ENCODE measurements at places on chromosomes 4 and X.

DNA sequence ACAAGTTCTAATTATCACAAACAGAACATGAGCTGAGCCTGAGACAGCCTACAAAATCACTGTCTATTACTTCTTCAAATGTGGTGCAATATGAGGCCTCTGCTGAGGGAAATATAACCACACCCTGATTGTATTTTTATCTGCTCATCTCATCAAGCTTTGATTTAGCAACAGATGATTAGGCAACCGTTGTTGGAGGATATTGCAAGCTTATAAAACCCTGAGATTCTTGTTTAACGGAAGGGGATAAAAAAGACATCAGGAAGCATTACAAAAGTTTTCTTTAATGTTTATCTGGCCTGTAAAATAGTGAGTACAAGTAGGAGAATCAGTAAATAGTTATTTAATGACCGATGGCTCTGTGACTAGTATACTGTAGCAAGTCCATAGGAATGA is 108.5 kb downstream of the ZNF330 start:
- DNase-seq, result peak; percentile 92

GRCh38 chr4:148315049-148315448 is 127.2 kb downstream of the NR3C2 start:
- peak; percentile 56 for DNase-seq

DNA sequence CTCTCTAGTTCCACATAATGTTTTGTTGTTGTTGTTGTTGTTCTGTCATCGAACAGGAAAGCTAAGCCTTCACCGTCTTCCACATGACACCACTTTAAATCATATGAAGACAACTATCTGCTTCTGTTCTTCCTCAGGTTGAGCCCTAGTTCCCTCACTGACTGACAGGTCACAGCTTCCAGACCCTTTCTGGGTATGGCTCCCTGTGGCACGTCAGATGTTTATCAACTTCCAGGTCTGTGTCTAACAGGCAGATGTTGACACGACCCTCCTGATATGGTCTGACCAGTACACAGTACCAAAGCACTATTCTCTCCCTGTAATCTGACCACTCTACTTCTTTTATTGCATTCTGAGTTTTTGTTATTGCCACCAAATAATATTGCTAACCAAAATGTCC is 51.4 kb downstream of the PRDM5 start:
- no peak for DNase-seq

DNA sequence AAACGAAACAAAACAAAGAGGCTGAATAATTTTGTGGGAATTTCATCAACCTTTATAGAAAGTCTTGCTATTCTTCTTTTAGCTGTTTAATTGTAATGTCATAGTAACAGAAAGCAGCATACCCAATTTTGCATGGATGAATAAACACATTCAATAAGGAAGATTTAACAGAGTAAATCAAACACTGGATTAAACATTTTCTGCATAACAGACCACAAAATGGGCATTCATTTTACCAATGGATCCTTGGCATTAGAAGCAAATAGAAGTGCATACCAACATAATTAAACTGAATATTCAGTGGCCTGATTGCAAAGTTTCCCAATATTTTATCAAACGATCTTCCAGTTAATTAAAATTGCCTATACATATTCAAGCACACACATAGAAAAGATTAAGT is 4.4 kb upstream of the CHM start:
- no peak for DNase-seq

GRCh38 chrX:40100537-40101429 is 3.0 kb upstream of the BCOR start:
- DNase-seq, result no peak

DNA sequence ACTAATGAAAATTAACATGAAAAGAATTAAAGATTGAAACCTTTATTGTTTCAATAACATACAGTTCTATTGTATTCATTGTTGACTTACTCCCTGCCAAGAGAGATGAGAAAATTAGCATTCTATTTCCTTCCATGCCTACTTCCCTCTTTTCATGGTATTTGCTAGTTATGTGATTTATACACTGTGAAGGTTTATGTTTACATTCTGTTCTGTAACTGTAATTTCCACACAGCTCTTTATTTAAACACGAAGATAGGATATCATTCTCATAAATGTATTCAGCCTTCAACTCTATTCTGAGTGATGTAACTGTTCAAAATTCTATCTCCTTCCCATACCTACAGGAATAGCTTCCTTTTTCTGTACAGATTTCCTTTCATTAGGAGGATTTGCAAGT is 6.6 kb downstream of the CCDC110 start:
- no peak for DNase-seq

GRCh38 chrX:78624962-78625909 is 33.9 kb downstream of the RTL3 start:
- DNase-seq, result no peak

GRCh38 chr4:52612341-52612740 is 46.8 kb downstream of the USP46 start:
- DNase-seq, result no peak

- no peak for DNase-seq
Observed at GRCh38 chr4:929096-929765, 2.9 kb downstream of the GAK start.

DNA sequence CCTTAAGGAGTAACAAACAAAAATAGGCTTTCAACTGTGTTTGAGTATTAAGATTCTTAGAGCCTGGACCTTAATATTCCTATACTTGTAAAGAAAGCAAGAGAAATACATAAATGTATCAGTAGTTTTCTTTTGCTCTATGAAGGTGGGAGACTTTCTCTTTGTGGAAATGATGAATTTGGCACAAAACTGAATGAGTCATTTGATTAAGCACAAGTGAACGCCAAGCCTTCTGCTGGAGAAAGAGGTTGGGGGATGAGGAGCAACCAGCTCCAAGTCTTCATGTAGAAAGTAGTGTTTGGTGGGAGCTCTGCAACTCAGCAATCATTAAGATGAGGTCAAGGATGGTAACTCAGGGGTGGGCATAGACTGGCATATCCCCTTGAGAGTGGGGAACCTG is 49.6 kb downstream of the MEPE start:
- DNase-seq, result no peak

GRCh38 chr4:118751629-118752323 is 66.6 kb downstream of the METTL14 start:
- no peak for DNase-seq

DNA sequence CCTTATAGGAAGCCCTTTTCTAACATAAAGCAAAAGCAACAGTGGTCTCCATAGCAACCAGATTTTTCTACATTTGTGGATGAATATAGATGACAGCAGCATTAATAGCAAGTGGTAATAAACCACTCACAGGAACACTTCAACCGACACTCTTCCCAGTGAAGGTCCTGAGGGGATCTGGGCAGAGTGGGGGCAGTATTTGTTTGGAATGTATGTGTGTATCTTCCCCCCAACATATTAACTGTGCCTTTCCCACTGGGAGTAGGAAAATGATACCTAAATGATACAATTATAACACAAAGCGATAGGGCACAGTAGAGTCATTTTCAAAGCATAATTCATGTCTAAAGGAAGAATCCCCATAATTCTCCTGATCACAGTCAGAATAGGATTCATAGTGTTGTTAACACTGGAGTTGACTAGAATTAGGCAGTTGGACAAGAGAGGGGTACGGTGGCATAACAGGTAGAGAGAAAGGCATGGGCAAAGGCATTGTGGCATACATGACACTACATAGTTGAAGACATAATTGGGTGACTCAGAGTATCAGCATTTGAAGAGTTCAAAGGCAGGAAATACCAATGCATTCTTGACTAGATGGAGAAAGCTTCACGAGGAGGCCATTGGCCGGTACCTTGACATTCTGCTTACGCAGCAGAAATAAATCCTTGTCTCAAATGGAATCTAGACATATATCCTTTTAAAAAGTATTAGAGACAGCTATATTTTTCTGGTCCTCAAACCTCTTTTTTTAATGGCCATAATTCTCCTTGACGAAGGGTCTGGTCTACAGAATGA is 15.2 kb downstream of the CAPN6 start:
- no peak for DNase-seq

- no peak for DNase-seq
Observed at GRCh38 chr4:57320217-57320616, 210.0 kb upstream of the IGFBP7 start.

- peak; percentile 37 for DNase-seq
Observed at GRCh38 chrX:10017872-10018271, 50.7 kb downstream of the CLDN34 start.

DNA sequence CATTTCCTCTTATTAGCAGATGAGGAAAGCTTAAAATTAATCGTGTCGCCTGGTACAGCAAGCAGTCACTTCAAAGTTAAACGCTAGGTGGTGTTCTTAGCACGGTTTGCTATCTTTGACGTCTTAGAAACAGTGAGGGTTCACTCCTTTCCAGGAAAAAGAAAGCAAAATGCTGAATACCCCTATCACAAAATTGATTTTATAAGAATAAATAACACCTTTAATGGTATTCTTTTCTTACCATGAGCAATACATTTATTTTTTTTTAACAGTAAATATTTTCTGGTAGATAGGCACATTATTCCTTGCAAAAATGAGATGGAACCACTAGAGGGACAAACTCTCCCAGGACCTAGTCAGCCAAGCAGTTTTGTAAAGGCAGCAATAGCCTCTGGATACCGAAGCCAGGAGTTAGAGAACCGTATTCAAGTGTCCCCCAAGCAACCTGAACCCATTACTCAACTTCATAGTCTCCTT is 153.9 kb downstream of the KDR start:
- DNase-seq, result peak; percentile 10

DNA sequence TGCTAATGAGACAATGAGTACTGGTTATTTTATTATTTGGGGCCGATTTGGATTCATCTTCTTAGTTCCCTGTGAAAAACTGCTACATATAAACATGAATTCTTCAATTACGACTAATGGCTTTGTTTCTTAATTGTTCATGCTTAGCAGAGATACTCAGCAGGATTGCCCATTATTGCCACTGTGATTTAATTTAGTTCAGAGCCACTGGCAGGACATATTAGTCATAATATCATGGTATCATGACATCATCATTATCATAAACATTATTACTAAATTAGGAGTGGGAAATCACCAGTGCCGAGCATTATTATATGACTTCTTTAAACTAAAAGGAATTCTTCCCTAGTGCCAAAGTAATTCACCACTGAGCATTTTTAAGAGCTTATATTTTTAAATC is 201.4 kb downstream of the SPOCK3 start:
- DNase-seq, result peak; percentile 41

DNA sequence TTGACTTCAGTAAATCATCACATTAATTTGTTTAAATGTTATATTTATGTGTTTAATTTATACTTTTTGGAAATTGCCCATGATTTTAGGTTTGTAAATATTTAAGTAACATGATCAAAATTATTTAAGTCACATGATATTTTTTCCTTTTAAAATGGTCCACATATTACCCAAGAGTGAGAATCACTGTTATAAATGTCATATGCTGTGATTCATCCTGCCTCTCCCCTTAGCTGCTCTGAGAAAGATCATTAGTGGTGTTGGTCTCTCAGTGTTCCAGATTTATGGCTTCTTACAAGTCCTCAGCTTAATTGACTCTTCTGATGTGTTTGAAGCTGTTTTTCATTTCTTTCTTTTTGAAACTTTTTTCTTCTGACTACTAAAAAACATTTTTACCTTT is 70.1 kb downstream of the SPANXN4 start:
- DNase-seq, result no peak

GRCh38 chr4:108794136-108794535 is 31.3 kb upstream of the ETNPPL start:
- no peak for DNase-seq

- DNase-seq, result no peak
Observed at GRCh38 chr4:3073158-3074077, 920 bp downstream of the HTT-AS start.

GRCh38 chr4:147940171-147940570 is 208.3 kb downstream of the ARHGAP10 start:
- no peak for DNase-seq

- no peak for DNase-seq
Observed at GRCh38 chrX:94831364-94831763, 1157.4 kb downstream of the FAM133A start.

DNA sequence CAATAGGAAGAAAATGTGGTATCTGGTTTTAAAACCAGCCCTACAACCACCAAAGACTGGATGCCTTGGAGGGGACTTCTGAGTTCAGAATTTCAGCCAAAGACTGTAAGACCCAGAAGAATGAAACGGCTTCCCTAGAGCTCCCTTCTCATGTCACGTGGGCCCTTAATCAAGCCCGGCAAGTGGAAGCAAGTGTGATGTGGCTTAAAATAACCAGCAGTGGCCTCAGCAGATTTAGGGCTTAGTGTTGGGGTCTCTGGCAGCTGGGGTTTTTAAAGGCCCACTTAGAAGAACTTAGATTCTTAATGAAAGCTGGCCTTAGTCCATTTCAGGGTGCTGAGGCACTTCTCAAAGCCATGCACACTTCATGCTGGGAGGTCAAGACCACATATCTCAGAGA is 111.2 kb upstream of the TBC1D9 start:
- no peak for DNase-seq

DNA sequence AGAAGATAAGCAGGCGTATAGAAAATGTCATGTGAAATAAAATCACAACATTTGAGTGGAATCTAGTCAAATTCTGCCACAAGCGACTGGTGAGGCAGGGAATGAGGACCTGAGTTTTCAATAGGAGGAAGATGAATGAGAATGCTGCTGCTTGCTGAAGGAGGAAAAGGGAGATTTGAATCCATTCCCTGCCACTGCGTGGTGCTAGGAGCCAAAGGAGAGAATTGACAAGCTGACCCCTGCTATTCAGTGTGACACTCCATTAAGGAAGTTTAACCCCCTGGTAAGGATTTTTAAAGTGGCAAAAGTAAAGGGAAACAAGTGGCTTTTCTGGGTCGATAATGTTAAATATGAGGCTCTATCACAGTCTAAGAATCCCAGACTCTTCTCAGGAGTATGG is 314.0 kb downstream of the NAF1 start:
- DNase-seq, result no peak

GRCh38 chr4:181745933-181746625 is 497.1 kb upstream of the TENM3 start:
- no peak for DNase-seq

- no peak for DNase-seq
Observed at GRCh38 chrX:25083661-25084060, 67.9 kb upstream of the ARX start.

DNA sequence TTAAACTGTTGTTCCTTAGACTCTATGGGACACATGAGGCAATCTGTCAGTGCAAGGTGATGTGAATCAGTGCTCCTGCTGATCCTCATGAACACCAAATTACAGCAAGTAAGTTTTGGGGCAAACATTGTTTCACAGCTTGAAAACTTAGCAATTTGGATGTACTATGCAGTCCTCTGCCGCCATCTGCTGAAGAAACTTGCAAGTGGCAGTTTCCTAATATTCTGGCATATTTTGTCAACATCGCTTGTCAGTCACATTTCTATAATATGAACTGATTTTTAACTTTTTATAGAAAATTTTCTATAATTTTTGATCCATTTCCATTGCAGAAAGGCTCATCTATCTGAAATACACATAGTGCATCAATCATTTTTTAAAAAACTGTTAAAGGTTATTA is 56.3 kb downstream of the ZAR1 start:
- DNase-seq, result no peak

DNA sequence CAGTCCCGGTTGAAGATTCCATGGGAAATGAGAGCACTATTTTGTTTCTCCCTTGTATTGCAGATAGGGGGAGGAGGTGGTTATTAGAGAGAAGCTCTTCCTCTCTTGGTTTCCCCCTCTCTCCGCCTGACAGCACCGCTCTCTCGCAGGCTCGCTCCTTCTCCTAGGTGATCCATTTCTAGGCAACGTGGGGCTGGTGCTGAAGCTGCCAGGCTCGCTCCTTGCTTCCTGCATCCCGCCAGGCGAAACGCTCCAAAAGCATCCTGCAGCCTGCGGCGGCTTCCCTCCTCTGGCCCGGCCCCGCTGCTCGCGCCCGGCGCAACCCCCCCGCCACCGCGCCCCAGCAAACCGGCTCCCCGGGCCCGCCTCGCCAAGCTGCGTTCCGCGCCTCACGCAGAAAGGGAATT is at the start of gene GRID2:
TSS of gene GRID2 (plus strand) at position 346 of the 407 bp plus-strand sequence.
- DNase-seq, result no peak

GRCh38 chr4:7968262-7968896 is 28.7 kb upstream of the AFAP1 start:
- DNase-seq, result no peak
